HepG2 (cell line): ENCODE measurements at places on chromosomes 7 and 10. TPM values are rescaled to one million over a fixed set of nuclear protein-coding genes. Genes with fewer than 3 reads are reported as not detected.

DNA sequence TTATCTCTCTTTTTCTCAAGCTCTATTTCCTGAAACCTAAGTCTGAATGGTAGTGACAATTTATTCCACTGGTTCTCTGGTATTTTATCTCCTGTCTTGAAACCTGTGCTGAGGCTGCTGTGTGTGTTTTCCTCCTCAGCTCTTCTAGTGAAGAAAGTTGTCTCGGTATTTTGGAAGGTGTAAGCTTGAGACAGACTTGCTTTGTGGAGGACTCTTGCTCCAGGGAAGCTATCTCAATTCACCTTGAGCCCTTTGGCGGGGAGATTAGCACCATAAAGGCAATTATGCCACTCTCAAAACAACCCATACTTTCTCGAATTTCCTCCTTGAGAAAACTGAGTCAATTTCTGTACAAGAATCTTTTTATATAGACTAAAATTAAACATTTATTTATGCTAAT is 141.6 kb downstream of the THSD7A start:
- H3K4me1 ChIP-seq, result no peaks in the 10 kb centered on the region
- DNase-seq, result no peak
- H3K4me3 ChIP-seq, result no peak overlapping the region
- no peaks in the 10 kb centered on the region for H3K36me3 ChIP-seq

DNA sequence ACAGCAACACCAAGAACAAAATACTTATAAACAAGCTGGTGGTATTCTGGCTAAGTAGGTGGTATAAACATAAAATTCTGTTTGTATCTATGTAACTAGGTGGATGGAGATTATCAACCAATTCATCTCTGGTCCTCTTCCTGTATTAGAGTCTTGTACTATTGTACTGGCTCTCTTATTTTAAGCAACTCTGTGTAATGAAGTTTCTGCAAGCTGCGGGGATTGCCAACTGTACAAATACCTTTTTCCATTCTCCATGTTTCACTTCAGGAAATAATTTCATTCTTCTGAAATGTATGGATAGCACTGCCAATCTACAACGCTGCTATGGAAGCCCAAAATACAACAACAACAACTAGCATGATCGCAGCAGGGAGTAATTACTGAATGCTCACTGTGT is 44.8 kb downstream of the JAZF1 start:
- no peak overlapping the region for H3K27ac ChIP-seq
- no peaks in the 10 kb centered on the region for H3K36me3 ChIP-seq
- H3K27me3 ChIP-seq, result 0 out of 3 replicates have a peak, but pooled peaks cover 4% of the 10 kb centered on the region
- H3K4me1 ChIP-seq, result no peaks in the 10 kb centered on the region

GRCh38 chr10:127194599-127194998 is 1.8 kb downstream of the INSYN2A start:
- H3K4me1 ChIP-seq, result peaks cover 6% of the 10 kb centered on the region; the same call in 1 of the 2 replicates
- no peak for DNase-seq
- H3K4me3 ChIP-seq, result no peak overlapping the region
- H3K27me3 ChIP-seq, result no peaks in the 10 kb centered on the region
- H3K27ac ChIP-seq, result no peak overlapping the region

DNA sequence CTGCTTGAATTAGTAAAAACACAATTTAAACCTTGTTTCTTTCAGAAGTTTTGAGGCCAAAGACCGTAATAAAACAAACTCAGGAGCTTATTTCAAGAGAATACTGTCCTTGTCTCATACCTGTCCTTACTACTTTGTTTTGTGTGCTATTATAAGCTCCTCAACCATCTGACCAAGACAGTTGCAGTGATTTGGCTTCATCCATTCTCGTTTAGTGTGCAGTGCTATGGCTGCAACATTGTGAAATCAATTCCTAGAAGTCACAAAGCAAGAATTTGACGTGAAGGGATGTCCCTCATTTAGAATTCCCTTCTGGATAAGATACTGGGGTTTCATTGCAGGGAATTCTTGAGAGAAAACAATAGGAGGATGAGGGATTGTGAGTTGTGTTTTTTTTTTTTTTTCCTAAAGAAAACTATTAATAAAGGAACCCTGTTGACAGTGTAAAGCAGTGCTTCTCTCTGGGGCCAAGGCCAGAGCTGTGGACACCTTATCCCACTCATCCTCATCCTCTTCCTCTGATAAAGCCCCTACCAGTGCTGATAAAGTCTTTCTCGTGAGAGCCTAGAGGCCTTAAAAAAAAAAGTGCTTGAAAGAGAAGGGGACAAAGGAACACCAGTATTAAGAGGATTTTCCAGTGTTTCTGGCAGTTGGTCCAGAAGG is at the start of gene OIT3:
OIT3 (plus strand) TSS at position 604 of the 663 bp plus-strand sequence. CDS start 60 bp downstream, outside the sequence.
- no peak for DNase-seq
- H3K27me3 ChIP-seq, result no peaks in the 10 kb centered on the region; the same call in none of the 2 replicates
- H3K36me3 ChIP-seq, result no peaks in the 10 kb centered on the region
- peak within 1 kb of the TSS; percentile 28 for H3K27ac ChIP-seq
- H3K4me1 ChIP-seq, result peaks cover 24% of the 10 kb centered on the region
- H3K4me3 ChIP-seq, result no peak within 1 kb of the TSS

DNA sequence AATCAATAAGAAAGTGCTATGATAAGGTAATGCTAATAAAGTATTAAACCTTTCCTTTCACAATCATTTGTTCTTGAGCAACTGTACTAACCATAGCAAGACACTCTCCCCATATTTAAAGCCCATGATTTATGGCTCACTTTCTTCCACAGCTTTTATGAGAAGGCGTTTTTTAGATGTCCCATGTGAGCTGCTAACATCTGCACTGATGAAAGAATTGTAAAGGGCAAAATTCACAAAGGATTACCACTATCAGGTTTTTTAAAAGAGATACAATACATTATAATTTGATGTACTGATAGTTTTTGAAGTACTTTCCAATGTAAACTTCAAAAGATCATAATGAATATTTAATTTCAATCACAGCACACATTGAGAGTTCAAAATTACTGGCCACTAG is 75.7 kb downstream of the RNLS start:
- no peaks in the 10 kb centered on the region for H3K27me3 ChIP-seq
- no peak overlapping the region for H3K4me3 ChIP-seq
- H3K27ac ChIP-seq, result no peak overlapping the region
- no peak for DNase-seq
- H3K36me3 ChIP-seq, result no peaks in the 10 kb centered on the region

The PGAM2 gene
- total RNA-seq, result 0.22 TPM in 1 of 2 replicates, not detected in the other

DNA sequence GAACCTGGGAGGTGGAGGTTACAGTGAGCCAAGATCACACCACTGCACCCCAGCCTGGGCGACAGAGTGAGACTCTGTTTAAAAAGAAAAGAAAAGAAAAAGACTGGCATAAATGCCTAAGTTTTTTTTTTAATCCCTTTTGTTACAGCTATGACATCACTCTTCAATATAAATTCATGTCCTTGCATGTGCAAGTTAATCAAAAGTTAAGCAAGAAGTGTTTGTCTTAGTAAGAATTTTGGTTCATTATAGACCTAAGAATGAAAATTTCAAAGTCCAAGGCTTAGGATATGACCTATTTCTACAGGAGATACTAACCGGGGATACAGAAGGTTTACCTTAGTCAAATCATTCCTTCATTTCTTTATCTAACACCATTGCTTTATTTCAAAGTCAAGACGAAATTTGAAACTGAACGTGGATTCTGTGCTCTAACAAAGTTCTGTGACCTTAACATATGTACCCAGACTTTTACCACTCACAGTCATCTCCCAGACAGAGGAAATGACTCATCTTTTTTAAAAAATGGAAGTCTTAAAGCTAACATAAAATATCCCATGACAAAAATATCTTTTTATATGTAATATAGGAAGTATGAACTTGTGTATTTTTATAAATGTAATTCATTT is 29.3 kb upstream of the ITGB8 start:
- H3K27ac ChIP-seq, result no peak overlapping the region
- DNase-seq, result no peak
- no peaks in the 10 kb centered on the region for H3K27me3 ChIP-seq
- H3K4me3 ChIP-seq, result no peak overlapping the region
- peaks cover 24% of the 10 kb centered on the region for H3K4me1 ChIP-seq
- H3K36me3 ChIP-seq, result no peaks in the 10 kb centered on the region

The MSMB gene
- not detected in 2 replicates for total RNA-seq

- no peaks in the 10 kb centered on the region for H3K36me3 ChIP-seq
- no peak overlapping the region for H3K27ac ChIP-seq
- no peak overlapping the region for H3K4me3 ChIP-seq
- H3K27me3 ChIP-seq, result no peaks in the 10 kb centered on the region
- H3K4me1 ChIP-seq, result no peaks in the 10 kb centered on the region
These were observed 122.6 kb upstream of the RPA3 start for GRCh38 chr7:7841027-7841426.

GRCh38 chr7:45924283-45924682 is 3.2 kb upstream of the IGFBP3 start:
- no peak overlapping the region for H3K4me3 ChIP-seq
- DNase-seq, result no peak
- H3K27ac ChIP-seq, result no peak overlapping the region
- H3K36me3 ChIP-seq, result no peaks in the 10 kb centered on the region

DNA sequence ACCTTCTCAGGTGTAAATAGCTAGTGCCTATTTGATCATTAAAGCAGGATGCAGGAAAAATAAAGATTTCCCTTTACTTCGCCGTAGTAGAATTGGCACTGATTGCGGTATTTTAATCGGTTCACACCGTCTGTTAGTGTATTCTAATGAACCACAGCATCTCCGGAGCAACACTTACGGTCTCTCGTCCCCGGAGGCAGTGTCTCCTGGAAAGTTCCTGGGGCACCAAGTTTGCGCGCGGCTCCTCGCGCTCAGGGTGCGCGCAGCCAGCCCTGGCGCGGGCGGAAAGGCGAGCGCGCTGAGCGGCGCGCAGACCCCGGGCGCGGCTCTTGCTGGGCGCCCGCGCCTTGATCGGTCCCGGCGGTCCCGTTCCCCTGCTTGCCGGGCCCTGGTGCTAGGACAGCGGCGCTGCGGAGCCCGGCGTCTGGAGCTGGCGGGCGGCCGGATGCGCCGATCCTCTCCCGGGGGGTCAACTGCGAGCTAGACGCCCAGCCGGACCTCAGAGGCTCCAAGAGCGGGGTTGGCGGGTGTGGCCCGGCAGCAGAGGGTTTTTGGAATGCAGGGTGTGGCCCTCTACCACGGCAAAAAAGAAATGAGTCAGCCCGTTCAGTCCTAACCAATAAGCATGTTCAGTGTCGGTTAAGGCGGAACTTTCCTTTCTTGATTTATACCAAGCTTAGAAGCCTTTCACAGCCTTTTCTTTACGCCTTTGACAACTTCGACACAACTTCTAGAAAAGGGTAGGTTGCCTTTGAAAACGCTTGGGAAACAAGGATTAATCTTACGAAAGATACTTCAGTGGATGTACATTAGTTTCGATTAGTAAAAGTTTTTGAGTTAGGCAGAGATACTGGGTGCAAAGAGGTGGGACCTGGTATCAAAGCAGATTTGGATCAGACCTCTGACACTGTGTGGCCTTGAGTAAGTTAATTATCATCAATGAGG is 166.8 kb upstream of the ASAH2 start:
- H3K4me3 ChIP-seq, result peak overlapping the region; percentile 76
- H3K27ac ChIP-seq, result peak overlapping the region; percentile 46
- peak; percentile 31 for DNase-seq
- no peaks in the 10 kb centered on the region for H3K36me3 ChIP-seq
- no peaks in the 10 kb centered on the region for H3K27me3 ChIP-seq
- H3K4me1 ChIP-seq, result peaks cover 52% of the 10 kb centered on the region

GRCh38 chr10:63421591-63421990 is 44.2 kb downstream of the JMJD1C start:
- H3K27ac ChIP-seq, result no peak overlapping the region
- no peak overlapping the region for H3K4me3 ChIP-seq
- H3K36me3 ChIP-seq, result no peaks in the 10 kb centered on the region
- no peaks in the 10 kb centered on the region for H3K27me3 ChIP-seq
- no peak for DNase-seq

DNA sequence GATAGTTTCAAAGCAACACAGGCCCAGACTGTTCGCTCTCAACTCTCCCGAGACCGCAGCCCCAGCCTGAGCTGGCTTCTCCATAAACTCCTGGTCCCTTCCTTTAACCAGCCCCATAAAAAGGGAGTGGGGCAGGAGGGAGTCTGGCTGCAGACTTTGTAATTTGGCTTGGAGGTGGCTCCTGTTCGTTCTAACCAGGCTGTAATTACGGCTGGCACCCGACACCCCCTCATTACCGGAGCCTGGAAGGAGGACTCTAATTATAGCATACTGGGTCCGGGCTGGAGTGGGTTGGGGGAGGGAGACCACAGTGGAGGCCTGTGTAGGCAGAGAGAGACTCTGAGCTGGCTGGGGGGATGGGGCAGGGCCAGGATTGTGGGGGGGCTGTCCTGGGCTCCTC is 49.7 kb downstream of the UNC5B start:
- H3K4me3 ChIP-seq, result no peak overlapping the region
- H3K27me3 ChIP-seq, result peaks cover 22% of the 10 kb centered on the region; the same call in 2 of the 3 replicates
- no peak for DNase-seq
- H3K36me3 ChIP-seq, result no peaks in the 10 kb centered on the region

DNA sequence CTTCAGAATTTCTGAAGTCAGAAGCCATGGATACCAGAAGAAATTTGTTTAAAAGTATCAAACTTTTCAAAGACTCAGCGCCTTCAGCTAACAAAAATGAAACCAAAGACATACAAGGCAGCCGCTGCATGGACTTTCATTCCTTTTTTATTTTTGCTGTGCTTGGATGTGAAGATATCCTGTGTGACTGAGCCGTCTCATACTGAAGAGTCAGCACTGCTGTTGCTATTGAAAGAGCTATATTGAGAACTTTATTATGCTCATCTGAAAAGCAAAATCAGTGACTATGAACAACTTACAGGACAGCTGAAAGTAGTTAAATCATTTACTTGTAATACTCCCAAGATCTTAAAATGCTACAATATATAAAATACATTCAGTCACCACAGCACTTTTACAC is 809.2 kb downstream of the NXPH1 start:
- H3K4me1 ChIP-seq, result no peaks in the 10 kb centered on the region
- no peak for DNase-seq
- no peak overlapping the region for H3K4me3 ChIP-seq
- H3K36me3 ChIP-seq, result no peaks in the 10 kb centered on the region

The IFIT1B gene
- not detected in 2 replicates for total RNA-seq

GRCh38 chr7:41872966-41873365 is 170.1 kb upstream of the INHBA start:
- no peaks in the 10 kb centered on the region for H3K27me3 ChIP-seq
- no peaks in the 10 kb centered on the region for H3K4me1 ChIP-seq
- H3K27ac ChIP-seq, result no peak overlapping the region
- H3K36me3 ChIP-seq, result no peaks in the 10 kb centered on the region
- no peak overlapping the region for H3K4me3 ChIP-seq
- DNase-seq, result no peak

GRCh38 chr7:149796287-149796860 is 23.0 kb upstream of the ZNF467 start:
- no peaks in the 10 kb centered on the region for H3K4me1 ChIP-seq
- DNase-seq, result no peak
- no peaks in the 10 kb centered on the region for H3K36me3 ChIP-seq
- 0 out of 2 replicates have a peak, but pooled peaks cover 1% of the 10 kb centered on the region for H3K27me3 ChIP-seq
- H3K27ac ChIP-seq, result no peak overlapping the region
